ENCODE measurements at places on chromosomes 11 and 22.

DNA sequence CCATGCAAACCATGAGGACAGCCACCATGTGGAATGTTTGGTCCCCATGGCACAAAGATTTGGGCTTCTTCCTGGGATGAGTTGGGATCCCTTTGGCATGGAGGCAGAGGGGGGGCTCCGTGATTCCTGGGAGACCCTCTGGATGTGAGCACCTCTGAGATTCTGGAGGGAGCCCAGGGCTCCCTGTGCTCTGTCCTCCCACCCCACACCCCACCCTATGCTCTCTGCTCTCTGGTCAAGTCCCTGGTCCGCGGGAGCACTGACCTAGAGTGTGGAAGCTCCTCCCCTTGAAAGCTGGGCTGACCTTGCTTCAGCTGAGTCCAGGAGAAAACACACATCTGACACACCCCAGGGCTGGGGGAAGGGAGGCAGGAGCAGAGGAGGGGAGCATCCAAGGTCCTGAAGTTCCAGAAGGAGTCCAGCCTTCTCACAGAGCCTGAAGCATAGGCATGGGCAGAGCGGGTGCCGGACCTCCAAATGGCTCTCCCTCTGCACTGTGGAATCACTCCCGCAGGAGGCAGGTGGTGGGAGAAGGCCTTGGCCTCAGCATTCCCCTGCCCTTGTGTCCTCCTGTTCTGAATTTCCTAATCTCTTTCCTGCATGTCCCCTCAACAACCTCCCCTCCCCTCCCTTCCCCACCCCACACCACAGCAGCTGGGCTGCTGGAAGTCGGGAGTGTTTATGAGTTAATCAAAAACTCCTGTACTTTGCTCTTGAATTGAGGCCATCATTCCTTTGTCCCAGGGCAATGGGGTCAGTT lies 25.7 kb upstream of the OAF start:
- DNase-seq: no peak

DNA sequence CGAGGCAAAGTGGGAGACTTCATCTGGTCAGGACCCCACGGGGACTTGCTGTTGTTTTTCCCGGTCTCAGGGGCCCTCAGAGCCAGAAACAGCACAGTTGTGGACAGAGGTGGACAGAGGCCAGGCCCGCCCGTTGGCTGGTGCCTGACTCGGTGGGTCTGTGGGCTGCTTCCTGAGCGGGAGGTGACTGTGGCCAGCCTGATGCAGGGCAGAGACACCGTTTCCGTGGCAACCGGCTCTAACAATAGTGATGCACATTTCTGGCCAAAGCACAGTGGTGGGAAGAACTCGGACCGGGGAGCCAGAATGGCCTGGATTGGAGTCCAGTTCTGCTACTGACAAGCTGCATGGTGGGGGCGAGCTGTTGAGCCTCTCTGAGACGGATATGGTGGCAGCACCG lies 58.7 kb upstream of the ATXN10 start:
- DNase-seq: no peak

DNA sequence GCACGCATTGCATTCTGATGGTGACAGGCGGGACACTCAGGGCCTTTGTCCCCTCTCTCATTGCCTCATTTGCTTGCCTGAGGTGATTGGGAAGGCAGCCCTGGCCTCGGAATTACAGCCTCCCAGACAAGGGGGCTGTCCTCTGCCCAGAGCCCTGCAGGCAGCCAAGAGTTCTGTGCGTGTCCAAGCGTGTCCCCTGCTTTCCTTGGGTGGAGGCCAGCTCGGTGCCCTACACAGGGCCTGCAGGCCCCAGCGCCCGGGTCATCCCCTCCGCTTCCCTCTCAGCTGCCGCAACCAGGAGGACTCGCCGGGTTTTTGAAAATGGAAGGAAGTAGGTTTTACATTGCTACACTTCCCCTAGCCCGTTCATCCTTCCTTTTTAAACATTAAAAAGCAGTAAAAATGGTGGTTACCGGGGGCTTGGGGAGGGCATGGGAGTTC lies 1.9 kb downstream of the GRAMD4 start:
- DNase-seq: no peak

DNA sequence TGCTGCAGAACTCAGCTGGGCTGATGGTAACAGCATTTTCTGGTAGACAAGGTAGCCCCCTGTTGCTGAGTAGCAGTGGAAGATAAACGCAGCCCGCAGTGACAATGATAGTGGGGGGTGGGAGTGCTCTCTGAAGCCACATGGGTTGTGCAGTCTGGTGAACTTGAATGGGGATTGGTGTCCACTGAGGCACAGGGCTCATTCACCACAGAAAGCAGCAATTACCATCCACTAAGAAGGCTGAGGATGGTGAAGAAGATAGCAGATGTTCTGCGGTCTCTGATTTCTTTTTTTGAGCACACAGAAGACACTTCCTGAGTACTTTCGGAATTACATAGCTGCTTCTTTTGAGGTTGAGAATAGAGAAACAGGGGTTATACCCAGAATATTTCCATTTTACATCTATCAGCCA lies 150.3 kb downstream of the LRRC4C start:
- DNase-seq: no peak

DNA sequence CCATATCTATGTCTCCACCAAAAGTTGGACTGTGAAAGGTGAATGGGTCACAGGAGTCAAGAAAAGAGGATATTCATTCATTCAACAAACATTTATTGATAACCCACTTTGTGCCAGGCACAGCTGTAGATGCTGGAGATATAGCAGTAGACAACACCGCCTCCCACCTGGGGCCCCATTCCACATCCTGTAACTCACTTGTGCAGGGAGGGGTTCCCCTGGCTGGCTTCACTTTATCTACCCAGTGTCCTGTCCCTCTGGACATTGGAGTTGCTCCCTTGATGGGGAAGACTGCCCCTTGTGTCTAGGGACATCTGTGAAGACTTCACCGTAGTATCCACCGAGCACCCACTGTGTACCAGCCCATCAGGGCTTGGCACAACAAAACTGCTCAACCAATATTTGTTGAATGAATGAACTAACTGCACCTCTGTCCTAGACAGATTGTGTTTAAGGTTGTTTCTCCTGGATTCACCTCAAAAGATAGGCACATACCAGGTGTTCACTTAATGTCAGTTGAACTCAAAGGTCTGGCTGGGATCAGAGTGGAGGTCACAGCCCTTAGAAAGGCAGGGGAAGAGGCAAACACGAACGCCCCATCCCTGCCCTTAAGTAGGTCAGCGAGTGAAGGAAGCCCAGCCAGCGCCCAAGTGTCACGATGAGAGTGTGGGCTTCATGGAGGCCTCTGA lies 1.4 kb upstream of the OVOL1 start:
- no peak for DNase-seq

- no peak for DNase-seq
These were observed 6.3 kb downstream of the GRK2 start for GRCh38 chr11:67272327-67273259.

DNA sequence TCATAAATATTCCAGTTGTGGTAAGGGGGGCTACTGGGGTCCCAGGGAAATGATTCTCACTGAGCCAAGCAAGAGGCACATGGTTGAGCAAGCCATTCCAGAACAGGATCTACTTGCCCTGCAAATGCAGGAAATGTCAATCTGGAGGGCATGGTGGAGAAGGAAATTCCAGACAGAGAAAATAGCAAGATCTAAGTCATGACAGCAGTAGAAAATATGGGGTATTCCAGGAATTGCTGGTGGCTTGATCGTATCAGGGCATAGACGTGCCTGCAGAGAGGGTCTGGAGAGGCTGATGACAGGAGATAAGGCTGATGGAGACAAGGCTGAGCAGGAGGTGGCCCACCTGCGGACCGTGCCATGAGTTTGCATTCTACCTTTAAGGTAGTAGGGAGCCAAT lies 566.3 kb upstream of the CADM1 start:
- no peak for DNase-seq

DNA sequence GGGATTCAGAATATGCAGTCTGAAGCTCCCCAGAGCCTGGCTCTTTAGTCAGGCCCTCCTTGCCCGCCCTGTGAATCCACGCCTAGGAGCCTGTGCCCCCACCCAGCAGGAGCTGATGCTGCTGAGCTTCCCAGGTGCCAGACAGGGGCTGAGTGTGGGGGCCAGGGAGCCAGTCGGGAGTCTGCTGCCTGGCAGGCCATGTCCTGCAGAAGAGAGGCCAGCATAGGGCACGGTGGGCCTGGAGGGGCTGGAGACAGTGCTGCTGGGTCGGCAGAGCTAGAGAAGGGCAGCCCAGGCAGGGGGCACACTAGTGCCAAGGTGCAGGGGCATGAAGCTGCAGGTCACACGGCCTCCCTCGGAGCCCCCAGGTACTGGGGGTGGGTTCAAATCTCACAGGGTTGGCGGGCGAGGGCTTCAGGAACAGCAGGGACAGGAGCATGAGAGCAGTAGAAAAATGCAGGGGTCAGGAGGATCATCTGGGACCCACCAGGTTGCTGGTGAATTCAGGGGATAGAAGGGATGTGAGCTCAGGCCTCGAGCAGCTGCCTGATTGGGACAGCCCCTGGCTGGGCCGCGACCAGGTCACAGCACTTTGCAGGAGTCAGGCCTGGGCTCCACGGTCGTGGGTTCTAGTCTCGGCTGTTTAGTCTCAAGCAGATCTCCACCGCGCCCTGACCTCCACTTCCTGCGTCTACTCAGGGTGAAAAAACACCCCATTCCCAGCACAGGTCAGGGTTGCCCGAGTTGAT lies 4.1 kb upstream of the SEPTIN5 start:
- DNase-seq: no peak

DNA sequence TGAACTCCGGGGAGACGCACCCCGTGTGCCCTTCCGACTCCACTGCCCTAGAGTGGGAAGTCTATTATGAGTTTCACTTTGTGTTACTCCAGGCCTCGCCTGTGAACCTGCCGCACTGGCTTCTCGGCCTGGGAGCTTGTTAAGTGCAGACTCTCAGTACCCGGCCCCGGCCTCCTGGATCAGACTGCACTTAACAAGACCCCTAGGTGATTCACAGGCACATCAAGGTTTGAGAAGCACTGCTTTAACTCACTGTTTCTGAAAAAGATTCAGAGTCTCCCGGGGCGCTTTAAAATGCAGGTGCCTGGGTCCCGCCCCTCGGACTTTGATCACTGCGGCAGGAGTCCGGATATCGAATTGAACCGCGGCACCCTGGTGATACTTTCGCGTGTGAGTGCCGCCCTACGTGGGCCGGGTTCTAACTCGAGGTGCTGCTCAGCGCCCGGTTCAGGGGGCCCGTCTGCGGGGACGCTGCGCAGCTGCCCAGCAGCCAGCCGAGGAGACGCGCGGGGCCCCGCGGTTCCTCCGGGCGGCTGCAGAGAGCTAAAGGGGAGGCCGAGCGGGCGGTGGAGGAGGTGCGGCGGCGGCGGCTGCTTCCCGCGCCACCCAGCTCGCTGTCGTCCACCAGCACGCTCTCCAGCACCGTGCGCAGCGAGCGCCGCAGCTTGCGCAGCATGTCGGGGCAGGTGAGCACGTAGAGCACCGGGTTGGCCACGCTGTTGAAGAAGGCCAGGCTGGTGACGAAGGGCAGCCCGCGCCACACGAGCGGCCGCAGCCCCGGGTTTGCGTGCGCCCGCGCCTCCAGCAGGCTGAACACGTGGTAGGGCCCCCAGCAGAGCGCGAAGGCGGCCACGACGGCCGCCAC lies 3.4 kb downstream of the PTGDR2 start:
- DNase-seq: no peak

GRCh38 chr22:45886540-45886939 lies 90.4 kb downstream of the WNT7B start:
- DNase-seq: no peak

GRCh38 chr22:40422558-40423309 lies 52.3 kb downstream of the SGSM3 start:
- no peak for DNase-seq

- DNase-seq: no peak
These were observed 58.0 kb upstream of the CD82 start for GRCh38 chr11:44507491-44507890.

DNA sequence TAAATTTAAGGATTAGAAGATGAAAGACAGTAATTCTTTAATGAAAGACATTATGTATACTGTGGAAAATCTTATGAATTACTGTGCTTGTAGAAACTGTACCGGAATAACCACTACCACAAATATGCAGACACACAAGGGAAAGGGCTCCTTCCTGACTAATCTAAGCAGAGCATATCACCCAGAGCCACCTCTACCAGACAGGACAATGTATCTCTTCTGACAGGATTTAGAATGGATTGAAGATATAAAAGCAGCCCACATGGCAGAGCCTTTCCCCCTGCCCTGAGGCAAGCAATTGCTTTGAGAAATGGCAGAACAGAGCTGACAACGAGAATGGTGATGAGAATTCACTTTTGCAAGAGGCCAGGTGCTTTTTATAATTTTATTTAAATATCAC lies 144.1 kb downstream of the NOX4 start:
- no peak for DNase-seq

- DNase-seq: no peak
These were observed 53.9 kb downstream of the MSANTD4 start for GRCh38 chr11:105968021-105968697.
